NCI-H446 treated with DMSO at 0.1 percent for 48 hours (cell line): ENCODE measurements at places on chromosomes 6 and 20.
A peak's percentile ranks its signal among the peaks of the same experiment; 100 is the strongest.

DNA sequence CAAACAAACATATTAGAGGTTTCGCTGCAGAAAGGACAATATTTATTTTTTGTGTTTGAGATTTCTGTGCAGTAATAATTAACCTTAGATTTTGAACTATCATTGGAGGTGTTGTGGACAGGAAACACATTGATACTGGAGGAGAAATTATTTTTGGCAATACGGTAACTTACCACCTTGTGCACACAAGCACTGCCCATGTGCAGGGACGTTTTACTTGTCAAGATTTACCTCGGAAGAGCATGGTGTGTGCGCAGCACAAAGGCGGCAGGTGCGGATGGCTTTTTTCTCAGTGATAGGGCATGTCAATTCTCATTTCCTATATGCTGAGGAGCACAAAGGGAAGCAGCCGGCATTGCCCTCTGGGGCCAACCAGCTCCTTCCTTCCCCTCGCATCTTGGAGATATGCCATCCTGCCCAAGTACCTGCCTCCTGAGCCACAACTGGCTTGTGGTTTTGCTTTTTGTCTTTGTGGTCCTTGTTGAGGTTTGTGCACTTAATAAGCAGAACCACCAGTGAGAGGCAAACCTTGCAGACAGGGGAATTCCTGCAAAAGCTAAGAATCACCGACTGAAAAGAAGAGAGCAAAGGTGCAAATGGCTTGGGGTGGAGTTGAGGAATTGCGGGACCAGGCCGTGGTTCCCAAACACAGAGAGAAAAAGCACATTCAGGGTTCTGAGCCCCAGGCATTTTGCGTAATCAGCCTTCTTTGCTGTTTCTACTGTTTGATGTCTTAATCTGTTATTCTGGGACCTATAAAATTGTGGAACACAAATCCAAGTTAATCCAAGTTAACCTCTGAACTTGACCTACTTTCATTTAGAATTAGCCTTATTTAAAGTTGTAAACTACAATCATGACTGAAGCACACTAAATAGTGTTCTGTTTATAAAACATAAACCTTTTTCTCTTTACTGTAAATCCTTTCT, 21.9 kb downstream of the SAMD5 start:
- DNase-seq = no peak

GRCh38 chr20:63009045-63009961, 2.5 kb upstream of the BHLHE23 start:
- DNase-seq = no peak

DNA sequence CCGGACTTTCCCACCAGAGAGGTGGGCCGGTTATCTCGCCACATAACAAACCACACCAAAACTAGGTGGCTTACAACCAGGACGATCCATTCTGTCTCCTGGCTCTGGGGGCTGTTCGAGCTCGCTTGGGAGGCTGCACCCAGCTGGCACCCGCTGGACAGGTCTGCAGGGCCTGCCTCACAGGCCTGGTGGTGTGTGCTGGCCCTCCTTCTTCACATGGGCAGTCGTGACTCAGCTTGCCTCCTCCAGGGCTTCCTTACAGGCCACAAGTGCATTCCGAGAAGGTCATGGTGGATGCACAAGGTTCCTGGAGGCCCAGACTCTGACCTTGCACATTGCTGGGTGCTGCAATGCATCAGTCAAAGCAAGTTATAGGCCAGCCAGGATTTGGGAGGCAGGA, 34.2 kb downstream of the FOXF2 start:
- no peak for DNase-seq

- DNase-seq = no peak
Measured at GRCh38 chr20:17928211-17928611, 40.4 kb downstream of the SNX5 start.

- DNase-seq = no peak
Measured at GRCh38 chr20:8583566-8584043, 451.5 kb downstream of the PLCB1 start.

DNA sequence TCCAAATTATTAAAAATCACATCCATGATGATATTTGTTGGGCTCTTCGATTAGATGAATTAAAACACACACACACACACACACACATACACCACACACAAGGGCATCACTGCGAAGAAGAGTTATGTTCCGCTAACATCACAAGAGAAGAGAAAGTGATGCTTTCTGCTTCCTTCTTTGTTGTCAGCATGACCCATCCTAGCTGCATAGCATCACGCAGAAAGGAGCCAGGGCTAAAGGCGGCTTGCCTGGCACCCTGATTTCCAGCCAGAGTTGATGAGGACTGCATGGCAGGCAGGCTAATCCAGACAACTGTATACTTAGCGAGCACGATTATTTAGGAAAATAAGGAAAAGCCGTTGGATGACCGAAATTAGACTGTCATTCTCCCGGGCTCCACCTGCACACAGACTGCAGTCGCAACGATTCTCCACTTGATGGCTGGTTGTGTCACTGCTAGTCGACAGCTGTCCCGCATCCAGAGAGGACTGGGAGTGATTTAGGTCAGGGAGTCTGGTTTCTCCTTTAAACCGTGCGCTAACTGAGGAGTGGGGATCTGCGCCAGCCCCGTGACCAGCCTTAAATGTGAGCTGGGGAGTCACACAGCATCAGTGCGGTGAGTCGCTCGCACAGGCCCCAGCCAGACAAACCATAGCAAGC, 70.6 kb upstream of the SOX4 start:
- no peak for DNase-seq

- DNase-seq = no peak
Measured at GRCh38 chr6:1316489-1316971, 4.6 kb downstream of the FOXQ1 start.

GRCh38 chr6:45514454-45515230, 136.9 kb upstream of the SUPT3H start:
- no peak for DNase-seq

DNA sequence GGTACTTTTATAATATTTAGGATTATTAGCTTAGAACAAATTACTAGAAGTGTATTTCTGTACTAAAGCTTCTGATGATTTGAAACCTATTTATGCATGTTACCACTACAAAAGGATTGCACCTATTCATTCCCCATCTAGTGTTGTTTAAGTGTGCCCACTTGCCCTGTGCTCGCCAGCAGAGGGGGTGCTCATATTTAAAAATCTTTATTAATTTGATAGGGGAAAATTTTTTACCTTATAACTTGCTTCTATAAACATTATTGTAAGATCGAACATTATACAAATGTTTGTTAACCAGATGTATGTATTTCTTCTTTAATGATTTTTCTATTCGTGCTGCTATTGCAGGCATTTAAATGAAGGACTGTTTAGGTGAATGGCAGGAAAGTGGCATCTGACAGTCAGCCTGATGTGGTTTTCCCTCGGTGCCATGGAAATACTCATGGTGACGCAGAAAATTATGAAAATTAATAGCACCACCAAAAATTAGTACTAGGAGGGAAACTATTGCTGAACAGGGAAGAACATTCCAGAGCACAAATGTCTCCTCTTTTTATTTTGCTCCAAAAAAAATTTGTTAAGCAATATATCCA, 44.1 kb upstream of the FNDC1 start:
- no peak for DNase-seq

DNA sequence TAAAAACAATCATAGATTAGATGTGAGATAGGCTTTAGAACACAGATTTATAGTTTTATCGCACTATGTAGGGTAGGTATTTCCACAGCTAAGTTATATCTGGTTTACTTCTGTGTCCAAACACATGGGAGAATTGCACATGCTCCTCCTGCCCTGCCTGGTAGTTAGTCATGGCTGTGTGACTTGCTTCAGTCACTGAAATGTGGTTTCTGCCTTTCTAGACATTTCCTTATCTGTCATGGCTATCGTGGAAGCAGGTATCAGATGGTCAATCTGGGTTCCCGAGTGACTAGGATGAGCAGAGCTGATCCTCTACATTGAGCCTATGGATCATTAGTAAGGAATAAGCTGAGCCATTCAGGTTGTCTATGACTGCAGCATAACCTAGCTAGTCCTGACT, 117.8 kb upstream of the GMDS start:
- DNase-seq = no peak

GRCh38 chr6:158011980-158012566, 30.4 kb downstream of the SYNJ2 start:
- DNase-seq = no peak

- DNase-seq = peak; percentile 65
Measured at GRCh38 chr20:10167040-10167439, 51.6 kb upstream of the SNAP25 start.

GRCh38 chr6:108665495-108666196, 104.9 kb downstream of the FOXO3 start:
- DNase-seq = no peak

GRCh38 chr6:67722861-67723261, 912.2 kb upstream of the ADGRB3 start:
- DNase-seq = no peak

GRCh38 chr6:161137320-161137719, 136.5 kb downstream of the AGPAT4 start:
- no peak for DNase-seq

DNA sequence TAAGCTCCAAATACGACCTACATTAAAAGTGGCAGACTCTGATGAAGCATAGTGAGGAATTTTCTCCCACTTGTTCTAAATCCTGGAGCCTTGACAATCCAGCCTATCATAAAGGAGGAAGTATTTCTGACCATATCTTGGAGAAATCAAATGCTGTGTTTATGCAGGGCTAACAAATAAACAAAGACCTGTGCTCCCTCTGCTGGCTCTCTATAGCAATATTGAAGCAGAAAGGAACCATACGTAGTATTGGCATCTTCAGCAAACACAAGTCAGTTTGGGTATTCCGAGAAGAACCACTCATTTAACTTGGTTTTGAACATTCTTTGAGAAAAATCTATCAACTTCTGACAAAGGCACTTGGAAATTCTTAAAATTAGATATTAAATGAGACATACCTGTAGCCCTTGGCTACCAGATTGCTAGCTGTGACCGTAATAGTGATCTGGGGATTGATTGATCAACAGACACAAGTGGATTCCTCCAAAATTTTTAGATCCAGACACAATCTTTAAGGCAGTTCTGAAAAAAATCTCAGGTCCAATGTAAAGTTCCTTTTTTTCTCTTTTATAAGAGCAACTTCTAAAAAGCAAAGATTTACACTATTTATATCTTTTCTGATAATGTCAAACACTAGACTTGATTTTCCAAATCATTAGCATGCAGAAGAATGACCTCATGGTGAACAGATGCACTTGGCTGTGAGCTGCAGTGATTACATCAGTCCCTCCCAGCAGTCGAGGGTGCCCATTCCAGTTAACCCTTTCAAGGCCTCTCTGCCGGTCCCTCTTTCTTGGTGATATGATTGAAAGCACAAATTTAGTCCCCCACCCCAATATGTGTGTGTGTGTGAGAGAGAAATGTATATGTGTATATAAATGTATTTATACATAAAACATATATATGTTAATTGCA, 40.2 kb downstream of the INSM1 start:
- DNase-seq = peak; percentile 91

GRCh38 chr20:60063048-60063451, 104.8 kb downstream of the CDH26 start:
- no peak for DNase-seq

GRCh38 chr20:21505810-21506530, 7.9 kb downstream of the NKX2-2 start:
- no peak for DNase-seq

DNA sequence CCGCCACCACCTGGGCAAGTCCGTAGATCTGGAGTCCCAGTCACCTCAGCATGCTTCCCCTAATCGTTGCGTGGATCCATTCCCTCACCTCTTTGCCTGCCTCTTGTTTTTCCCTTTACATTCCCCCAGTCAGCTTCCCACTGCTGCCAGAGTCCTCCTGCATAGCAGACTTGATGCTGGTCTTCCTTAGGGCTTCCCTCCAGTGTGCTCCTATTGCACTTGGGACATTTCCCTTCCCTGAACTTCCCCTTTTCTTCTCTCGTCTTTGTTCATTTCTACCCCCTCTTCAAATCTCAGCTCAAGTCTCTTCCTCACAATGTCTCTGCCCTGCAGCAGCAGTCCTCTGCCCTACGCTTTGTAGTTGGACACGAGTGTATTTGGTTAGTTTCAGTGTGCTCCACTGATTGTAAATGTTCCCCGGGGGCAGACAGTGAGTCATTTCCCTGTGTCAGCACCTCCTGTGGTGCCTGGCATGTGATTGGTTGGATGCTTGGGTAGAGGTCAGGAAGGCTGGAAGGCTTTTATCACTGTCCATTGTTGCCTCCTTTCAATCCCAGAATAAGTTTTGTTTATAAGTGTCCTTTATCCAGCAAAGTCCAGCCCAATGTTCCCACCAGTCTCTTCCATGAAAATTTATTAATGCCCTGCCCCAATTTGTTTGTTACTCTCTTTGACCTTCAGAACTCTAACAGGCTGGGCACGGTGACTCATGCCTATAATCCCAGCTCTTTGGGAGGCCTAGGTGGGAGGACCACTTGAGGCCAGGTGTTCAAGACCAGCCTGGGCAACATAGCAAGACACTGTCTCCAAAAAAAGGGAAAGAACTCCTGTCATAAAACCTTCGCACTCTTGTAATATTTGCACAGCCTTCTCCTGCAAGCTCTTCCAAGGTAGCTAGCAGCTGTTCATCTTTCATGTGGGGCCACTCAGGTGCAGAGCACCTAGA, 38.3 kb downstream of the FAM120B start:
- DNase-seq = no peak

GRCh38 chr20:43971267-43971666, 56.6 kb downstream of the TOX2 start:
- no peak for DNase-seq

DNA sequence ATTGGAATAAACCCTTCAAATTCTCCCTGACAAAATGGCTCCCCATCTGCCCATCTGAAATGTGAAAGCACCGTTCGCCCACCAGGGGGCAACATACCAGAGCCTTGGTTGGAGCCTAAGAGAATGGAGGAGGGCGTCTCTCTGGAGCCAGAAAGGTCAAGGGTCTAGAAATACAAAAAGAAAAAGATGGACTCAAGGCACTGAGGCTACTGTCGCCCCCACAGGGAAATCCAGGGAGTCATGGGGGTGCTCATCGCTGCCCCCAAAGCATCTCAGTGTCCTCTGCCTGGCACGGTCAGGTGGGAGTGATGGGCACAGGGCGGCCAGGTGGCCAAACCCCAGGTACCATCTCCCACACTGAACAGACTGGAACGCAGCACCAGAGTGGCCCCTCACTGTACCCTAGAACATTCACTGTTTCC, 136.3 kb downstream of the ZMYND8 start:
- no peak for DNase-seq

GRCh38 chr6:27582928-27583725, 110.2 kb upstream of the ZNF184 start:
- DNase-seq = peak; percentile 41

DNA sequence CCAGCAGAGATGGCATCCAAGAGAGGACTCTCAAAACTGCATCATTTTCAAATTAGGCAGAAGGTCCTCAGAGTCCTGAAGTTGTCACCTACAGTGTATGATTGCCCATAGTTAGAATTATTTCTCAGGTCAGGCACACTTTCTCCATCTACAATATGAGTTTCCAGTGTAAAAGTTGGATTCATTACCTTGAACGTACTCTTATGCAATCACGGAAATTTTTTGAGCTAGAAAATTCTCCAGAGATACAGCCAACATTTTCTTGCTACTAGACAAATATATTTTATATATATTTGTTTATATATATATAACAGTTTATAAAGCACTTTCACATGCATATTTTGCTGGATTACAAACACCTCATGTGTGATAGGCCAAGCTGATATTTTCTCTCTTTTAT, 29.4 kb upstream of the SERPINB1 start:
- no peak for DNase-seq

GRCh38 chr20:53149148-53149889, 177.2 kb downstream of the TSHZ2 start:
- DNase-seq = no peak
